ENCODE measurements at places on chromosomes 7 and 10. TPM values are rescaled to one million over a fixed set of nuclear protein-coding genes. Genes with fewer than 3 reads are reported as not detected.

MYO3A gene
- polyA plus RNA-seq = 1.8 TPM

DNA sequence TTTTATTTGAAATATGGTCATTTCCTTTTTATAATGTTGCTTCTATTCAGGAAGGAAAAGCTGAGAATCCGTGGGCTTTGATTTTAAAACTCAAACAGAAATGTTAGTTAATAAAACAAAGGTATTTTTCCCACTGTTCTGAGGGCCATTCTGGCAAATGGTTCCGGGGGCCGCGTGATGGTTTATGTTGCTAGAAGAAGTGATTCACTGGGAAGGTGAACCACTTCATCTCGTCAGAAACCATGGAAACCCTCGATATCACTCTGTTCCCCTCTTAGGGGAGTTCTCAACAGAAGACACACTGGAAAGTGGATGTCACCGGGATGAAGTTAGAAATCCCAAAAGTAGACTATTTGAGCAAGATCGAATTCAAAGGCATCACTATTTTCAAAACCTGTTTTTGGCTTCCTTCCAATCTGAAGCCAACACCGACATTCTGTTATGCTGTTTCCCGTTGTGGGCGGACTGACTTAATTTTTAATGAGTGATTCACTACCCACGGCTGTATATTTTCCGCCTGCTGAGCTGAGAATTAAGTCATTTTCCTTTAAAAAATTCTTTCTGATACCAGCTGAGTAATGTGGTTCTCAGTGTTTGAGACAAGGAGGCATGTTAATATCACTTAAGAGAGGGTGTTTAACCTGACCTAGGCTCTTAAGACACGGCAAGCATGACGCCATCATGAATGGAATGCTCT, 84.1 kb downstream of the PTPRE start:
- DNase-seq = no peak

- DNase-seq = no peak
Observed at GRCh38 chr7:142878315-142878714, 7.2 kb downstream of the TRPV6 start.

- peak; percentile 29 for DNase-seq
Observed at GRCh38 chr10:97684866-97685394, 2.1 kb downstream of the AVPI1 start.

DNA sequence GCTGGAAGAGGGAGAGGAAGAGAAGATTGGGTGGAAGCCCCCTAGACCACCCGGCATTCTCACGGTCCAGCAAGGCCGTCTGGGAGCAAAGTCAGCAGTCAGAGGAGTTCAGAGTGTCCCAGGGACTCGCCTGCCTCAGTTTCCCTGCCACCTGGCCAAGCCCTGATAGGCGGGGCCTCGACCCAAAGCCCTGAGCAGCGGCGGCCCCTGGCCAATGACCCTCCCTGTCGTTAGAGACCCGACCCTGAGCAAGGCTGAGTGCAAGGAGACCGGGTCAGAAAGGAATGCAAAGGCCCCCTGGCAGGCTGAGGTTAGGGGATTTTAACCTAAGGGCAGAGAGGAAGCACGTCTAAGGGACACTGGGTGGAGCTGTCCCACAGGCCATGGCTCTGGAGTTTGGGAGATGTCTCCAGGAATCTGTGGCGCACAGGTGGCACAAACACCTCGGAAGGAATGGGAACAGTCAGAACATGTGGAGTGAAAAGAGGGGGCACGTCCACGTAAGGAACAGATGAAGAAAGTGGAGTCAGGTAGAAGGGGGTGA, 196.8 kb upstream of the PDE1C start:
- no peak for DNase-seq

GRCh38 chr10:124849111-124849773, 47.6 kb downstream of the ABRAXAS2 start:
- peak; percentile 17 for DNase-seq

GRCh38 chr7:130292682-130293257, at the start of gene CPA4:
TSS of gene CPA4 (plus strand) at chr7:130293161. CDS start at chr7:130293181, 20 bp downstream.
- DNase-seq = no peak

- DNase-seq = no peak
Observed at GRCh38 chr10:94630017-94630688, 53.4 kb upstream of the CYP2C18 start.

- DNase-seq = peak; percentile 57
Observed at GRCh38 chr7:47551668-47552440, 30.1 kb downstream of the TNS3 start.

GRCh38 chr10:125057158-125058001, 103.0 kb downstream of the CTBP2 start:
- peak; percentile 65 for DNase-seq

DNA sequence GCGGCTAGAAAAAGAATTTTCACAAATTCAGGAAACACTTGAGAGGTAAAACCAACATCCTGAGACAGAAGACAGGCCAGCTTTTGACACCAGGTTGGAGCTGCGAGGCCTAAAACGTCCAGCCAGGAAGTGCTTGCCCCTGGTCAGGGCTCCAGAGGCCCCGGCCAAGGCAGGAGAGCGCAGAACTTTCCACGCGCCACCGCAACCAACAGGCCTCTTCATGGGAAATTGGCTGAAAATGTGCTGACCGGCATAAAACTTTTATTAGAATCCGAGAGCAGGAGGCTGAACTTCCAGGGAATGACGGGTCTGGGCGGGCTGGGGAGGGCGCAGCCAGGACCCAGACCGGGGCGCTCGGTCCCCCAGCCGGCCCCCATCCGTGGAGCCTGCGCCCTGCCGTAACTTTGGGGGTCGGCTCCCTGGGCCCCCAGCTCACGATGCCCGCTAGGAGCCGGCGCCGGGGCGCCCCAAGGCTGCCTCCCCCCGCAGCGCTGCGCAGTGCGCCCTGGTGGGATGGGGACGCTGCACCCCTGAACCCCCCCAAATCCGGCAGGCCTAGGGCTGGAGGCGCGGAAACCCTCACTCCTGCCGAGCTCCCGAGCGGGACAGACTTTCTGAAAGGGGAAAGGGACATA, 414.0 kb upstream of the MKI67 start:
- DNase-seq = no peak

GRCh38 chr10:50421026-50421719, 169.9 kb upstream of the ASAH2 start:
- peak; percentile 52 for DNase-seq

GRCh38 chr7:100598425-100598824, 3.7 kb upstream of the PCOLCE start:
- no peak for DNase-seq

PLPP4 gene
- 3.1 TPM for polyA plus RNA-seq

ZMYND11 gene
- 69.8 TPM for polyA plus RNA-seq

PSMA2 gene
- 136 TPM for polyA plus RNA-seq

DNA sequence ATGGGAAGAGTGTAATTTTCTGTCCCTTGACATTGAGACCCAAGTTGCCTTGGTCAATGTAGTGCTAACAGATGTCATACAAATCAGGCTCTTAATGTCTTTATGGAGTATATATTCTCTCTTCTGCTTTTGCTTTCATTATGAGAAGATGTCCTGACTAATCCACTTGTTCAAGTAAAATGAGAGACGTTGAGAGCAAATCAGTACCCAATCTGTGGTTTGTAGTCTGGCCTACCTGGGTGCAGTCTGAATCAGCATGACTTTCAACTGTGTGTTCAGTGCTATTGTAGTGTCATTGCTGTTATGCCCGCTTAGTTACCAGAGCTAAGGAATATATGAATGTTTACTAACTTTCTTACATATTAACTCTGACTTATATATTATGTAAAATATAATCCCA, 612.4 kb downstream of the ANKRD7 start:
- DNase-seq = no peak

GRCh38 chr10:34480345-34480744, 334.8 kb downstream of the PARD3 start:
- no peak for DNase-seq

DNA sequence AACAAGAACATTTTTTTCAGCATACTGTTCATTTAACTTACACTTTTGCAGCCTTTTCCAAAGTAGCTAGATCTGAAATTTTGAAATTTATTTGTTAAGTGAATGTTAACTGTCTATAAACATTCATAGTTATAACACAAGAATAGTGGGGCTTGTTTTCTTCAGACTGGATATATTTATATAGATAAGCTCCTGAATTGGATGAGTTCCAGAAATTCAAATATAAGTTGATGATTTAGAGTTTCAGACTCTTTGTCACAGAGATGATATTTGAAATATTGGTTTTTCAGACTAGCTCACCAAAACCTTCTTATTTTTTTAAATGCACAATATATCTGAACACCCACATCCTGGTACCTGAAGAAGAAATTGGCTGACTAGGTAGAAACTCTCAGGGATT, 44.0 kb downstream of the ZNRF2 start:
- no peak for DNase-seq

- no peak for DNase-seq
Observed at GRCh38 chr10:5616836-5617235, 49.6 kb downstream of the ASB13 start.

DNA sequence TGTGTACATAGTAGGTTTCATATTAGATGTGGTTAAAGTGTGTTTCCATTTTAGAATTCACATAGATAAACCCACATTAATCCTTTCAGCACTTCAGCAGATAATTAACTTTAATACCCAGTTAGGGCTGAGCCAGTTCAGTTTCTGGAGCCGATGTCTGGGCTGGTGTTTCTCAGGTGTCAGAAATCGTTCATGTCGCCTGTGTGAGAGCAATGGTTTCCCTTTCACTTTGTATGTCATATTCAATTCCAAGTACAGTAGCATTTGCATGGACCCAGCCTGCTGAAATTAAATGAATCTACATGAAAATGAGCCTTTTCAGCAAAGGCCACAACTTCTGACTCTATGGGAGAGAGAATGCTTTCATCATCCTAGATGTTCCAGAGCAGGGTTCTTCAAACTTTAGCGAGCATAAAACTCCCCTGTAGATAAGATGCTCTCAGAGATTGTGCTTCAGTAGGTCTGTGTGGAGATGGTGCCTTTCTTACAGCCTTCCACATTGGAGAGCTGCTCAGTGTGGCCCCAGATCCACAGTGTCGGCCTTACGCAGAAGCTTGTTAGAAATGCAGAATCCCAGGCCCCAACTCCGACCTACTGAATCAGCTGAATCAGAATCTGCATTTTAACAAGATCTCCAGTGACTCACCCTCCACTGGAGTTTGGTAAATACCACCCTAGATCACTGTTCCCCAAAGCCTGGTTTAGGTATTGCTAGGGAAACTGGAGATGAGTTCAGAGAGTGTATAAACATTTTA, 19.6 kb downstream of the WIPF3 start:
- peak; percentile 52 for DNase-seq

DNA sequence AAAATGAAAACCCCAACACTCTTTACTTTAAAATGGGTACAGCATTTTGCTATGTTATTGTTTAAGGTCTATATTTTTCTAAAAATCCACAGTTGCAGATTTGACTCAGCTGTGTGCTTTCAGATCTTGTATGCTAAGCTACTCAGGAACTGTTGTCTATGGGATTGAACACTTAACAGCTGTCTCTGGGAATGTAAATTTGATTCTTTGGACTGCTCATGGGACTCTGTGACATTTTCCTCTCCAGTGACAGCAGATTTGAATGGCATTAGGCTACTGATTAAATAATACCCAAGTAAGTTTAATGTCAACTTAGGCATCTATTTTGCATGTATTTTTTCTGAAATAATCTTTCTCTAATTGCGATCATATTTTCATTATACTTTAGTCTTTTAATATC, 1.7 kb upstream of the CD36 start:
- no peak for DNase-seq

CYP3A4 gene
- polyA plus RNA-seq = 14.3 TPM
